Activated CD4-positive, alpha-beta memory T cell treated with anti-CD3 and anti-CD28 coated beads, Interleukin-2, amount 10 ng/mL, durations not matched to agents 7 days and 5 days (primary cell): ENCODE measurements at places on chromosomes 7 and 10. TPM values are rescaled to one million over a fixed set of nuclear protein-coding genes. Genes with fewer than 3 reads are reported as not detected.

Gene HABP2
- total RNA-seq: not detected

Gene TDRD1
- total RNA-seq: 0.35 TPM

Gene FFAR4
- not detected for total RNA-seq

Gene SPACDR
- total RNA-seq: 4.0 TPM

Gene CFAP46
- not detected for total RNA-seq

Gene CYP2W1
- total RNA-seq: not detected

Gene IKZF1
- total RNA-seq: 404 TPM

Gene CDHR1
- total RNA-seq: 0.38 TPM

Gene OPALIN
- not detected for total RNA-seq
